Activated CD4-positive, CD25-positive, alpha-beta regulatory T cell treated with anti-CD3 and anti-CD28 coated beads, Interleukin-2, amount 50 U/mL, for 72 hours (primary cell): ENCODE measurements at places on chromosomes 6 and 20.

GRCh38 chr20:47490795-47491194, 10.9 kb upstream of the NCOA3 start:
- no peak for DNase-seq

- no peak for DNase-seq
Measured at GRCh38 chr6:163661272-163661671, 246.8 kb downstream of the QKI start.

DNA sequence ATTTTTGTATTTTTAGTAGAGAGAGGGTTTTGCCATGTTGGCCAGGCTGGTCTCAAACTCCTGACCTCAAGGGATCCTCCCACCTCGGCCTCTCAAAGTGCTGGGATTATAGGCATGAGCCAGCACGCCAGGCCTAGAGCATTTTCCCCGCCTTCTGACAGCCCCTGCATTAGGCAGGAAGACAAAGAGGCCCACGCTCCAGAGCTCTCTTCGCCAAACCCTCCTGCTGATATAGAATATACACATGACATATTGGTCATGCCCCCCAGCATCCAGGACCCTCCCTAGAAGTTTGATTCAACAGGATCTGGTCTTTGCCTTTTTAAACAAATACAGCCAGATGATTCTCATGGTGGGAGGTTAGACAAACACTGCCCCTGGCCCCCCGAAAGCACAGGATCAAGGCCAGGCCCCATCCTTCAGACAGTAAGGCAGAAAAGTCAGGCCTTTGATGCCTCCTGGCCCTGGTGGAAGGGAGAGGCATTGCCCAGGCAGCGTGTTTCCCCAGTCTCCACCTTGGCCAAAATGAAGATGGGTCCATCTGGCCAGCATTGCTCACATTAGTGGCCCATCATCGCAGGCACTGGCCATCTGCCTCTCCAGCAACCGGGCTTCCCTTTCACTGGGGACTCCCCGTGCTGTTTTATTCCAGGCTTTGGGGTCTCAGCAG, 4.4 kb downstream of the SULF2 start:
- DNase-seq = no peak

DNA sequence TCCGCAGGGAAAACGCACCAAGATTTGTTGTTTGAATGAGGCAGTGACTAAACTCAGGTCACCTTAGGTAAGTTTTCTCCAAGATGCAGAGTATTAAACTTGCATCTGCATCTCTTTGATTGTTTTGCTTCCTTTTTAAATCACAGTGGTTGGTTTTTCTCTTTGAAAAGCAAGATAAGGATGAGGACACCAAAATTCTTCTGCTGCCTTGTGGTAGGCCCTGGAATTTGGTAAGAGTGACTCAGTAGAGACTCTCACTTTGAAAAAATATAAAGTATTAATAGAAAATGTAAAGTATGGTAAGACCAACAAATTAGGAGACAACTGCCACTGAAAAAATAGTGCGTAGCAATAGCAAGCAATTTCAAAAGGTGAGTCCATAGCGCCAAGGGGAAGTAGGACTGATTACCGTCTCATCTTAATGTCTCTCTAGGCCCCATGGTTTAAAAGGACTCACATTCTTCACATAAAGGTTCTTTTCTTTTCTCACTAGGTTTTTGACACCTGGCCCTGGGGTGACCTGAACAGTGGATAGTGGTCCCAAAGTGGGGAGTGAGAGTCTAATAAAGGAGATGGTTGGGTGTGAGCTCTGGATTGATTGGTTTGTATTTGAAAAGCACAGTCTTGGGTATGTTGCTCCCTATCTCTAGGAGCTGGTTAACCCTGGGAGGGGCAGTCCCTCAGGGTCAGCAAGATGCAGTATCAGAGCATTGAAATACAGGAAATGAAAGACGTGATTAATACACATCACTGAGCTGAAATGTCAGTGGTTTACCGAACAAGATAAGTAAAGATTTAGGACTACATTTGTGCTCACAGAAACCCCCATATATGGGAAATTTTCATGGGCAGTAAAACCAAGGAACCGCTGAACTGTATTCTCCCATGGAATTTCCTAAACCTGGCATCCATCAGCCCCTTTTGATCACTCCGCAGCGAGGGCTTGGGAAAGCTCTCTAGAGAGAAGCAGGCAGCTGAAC, 221.2 kb downstream of the SLC24A3 start:
- DNase-seq = no peak

- DNase-seq = no peak
Measured at GRCh38 chr20:63336232-63336752, 24.9 kb downstream of the CHRNA4 start.

DNA sequence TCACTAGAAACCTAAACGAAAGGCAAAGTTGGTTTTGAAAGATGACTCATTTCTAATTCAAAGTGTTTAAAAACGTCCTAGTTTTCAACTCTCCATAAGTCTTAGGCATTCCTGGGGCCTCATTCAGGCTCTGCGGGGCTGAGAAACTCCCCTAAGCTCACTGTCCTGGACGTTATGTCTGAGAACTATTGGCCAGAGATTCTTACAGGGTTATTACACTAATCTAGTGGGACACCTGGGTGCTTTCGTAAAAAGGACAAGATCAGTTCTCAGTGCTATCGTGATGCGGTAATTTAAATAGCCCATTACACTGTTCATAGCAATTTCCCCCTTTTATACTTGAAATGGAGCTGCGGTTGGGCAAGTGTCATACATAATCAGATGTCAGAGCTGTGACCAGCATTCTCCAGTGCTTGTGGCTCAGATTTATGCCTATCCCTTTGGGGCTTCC, 280.9 kb downstream of the QKI start:
- DNase-seq = no peak
